ENCODE measurements at places on chromosomes 5 and 9.

- DNase-seq = no peak
Observed at GRCh38 chr5:90994796-90995195, 388.3 kb downstream of the ARRDC3 start.

DNA sequence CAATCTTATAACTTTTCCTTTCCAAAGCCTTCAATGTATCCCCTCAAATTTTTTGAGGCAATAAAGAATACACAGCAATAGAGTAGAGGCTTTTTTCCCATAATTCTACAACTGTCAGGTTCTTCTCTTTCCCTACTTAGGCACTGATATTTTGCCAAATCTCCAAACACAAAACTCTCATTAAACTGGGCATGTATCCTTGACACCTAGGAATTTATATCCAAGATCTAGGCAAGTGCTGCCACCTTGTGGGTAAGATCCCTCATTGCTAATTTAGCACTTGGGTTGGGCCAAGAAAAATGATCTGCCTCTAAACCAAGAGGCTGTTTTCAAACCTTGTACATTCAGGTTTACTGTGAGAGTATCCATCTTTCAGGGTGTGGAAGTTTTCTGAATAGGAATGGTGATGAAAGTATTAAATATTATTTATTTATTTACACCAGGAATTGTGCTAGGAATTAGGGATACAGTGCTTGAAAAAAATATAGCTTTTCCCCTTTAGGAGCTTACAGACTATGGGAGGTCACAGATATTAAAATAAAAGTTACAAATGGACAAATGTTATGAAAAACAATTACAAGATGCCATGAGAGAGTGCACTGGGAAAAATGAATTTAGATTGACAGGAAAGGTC lies 17.6 kb downstream of the TSTD2 start:
- DNase-seq = peak; percentile 77

DNA sequence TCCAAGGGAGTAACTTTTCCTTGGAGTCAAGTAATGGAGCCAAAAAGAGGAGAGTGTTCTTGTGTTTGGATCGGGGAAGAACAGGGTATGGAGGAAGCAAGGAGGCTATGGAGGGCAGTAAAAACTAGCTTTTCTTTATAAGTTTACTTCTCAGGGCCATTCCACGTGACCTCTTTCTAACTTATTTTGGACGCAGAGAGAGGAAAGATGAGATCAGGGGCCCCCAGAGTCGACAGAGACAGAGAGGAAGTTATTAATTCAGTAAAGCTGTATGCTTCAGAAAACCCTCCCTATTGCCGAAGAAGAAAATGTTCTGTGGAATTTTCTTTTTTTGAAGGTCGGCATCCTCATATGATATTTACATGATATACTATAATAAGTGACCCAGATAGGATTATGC lies 233.8 kb upstream of the MPDZ start:
- DNase-seq = no peak

- no peak for DNase-seq
Observed at GRCh38 chr9:1938135-1938534, 77.0 kb upstream of the SMARCA2 start.

GRCh38 chr5:120043431-120043830 lies 414.1 kb downstream of the FAM170A start:
- DNase-seq = no peak

- no peak for DNase-seq
Observed at GRCh38 chr9:72589667-72590521, 68.5 kb downstream of the TMC1 start.

GRCh38 chr9:126682928-126683697 lies 69.4 kb downstream of the LMX1B start:
- DNase-seq = no peak

DNA sequence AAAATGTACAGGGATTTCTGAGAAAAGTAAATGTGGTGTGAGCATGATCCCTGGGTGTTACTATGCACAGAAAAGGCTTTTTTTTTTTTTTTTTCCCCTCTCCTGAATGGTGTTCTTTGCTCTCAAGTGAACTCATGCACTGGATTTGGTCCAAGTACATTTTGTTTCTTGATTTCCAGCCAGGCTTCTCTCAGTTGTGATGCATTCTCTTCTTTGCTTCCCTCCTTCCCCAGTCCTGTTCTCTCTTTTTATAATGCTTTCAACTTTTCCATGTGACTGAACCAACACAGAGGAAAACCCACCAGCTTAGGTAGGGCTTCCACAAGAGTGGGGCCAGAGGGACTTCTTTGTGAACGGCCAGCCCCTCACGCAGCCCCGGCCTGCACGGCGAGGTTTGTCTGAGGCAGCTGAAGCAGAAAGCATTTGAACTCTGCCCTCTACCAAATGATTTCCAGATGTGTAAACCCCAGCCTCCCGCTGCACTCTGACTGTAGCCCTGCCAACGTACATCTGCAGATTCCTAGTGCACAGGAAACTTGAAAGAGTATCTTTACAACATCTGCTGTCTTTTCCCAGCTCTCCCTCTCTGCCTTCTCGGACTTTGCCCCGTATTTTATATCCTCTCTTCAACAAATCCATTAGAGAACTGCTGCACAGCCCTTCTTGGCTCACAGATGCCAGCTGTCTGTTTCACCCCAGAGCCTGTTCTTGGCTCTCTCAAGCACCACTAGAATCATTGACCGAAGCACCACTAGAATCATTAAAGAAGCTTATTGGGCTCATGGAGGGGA lies 71.8 kb upstream of the CD180 start:
- DNase-seq = no peak

DNA sequence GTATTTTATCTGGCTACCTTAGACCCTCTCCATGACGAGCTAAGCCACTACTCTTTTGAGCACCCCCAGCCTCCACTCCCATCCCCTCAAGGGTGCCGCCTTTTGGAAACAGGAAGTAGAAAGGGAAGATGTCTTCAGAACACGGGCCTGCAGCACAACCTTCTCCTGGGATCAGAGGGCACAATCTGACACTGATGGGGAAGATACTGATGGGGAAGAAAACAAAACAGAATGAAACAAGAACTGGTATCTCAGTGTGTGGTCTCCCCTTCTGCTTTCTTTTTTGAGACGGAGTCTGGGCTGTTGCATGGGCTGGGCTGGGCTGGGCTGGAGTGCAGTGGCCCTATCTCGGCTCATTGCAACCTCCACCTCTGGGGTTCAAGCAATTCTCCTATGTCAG lies 539.7 kb upstream of the DAP start:
- DNase-seq = no peak

DNA sequence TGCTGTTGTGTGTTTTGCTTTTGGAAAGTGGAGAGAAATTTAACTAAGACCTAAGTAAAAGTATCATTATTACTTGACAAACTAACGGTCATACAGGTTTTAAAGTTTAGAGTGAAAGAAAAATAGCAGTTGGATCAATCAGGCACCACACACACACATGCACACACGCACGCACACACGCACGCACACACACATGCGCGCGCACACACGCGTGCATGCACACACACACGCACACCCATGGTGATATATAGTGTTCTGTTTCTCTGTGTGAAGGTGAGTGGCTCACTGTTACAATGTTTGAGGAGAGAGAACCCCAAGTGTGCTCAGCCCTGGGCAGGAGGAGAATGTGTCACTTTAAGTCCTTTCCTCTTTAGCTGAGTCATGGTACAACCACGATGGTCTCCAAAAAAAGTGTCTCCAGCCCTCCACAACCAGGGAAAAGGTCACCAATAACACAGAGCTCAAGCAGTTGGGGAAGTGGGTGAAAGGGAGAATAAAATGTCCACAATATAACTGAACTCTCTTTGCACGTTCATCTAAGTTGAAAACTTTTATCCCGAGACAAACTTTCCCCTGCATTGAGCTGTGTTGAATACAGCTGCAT lies 3.2 kb downstream of the ZNF366 start:
- DNase-seq = no peak

DNA sequence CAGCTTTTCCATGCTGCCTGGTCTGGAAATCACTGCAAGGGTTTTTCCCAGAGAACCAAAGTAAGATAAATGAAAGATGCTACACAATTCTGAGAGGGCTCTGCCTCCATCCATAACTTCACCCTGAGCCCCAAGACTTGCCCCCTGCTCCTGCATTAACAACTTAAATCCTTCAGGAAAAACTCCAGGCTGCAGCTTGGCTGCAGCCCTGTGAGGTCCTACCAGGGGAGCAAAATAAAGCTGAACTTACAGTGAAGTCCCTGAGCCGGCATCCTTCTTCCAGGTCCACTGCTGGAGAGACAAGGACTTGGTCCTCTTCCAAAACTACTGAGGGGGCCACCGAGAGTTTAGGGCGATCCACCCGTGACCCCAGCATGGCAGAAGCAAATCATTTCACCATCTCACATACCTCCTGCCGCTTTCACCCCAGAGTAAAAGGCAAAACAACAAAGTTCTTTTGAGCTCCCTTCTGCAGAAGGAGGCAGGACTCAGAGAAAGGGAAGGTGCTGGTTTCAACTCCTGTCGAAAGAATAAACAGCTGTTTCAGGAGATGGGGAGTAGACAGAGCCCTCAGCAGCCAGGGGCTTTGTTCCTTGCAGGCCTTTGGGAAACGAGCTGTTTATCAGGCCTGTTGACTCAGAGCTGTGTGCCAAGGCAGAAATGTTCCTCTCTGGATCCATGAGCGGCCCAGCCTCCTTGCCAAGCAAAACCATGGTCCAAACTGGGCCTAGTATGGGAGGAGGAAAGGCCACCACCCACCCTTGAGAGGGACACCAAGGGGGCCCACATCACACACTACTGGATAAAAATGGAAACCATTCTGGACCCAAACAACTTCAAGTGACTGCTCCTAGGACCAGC lies 20.6 kb downstream of the GGTA1 start:
- no peak for DNase-seq

- DNase-seq = no peak
Observed at GRCh38 chr5:1392801-1393565, 48.1 kb upstream of the CLPTM1L start.

DNA sequence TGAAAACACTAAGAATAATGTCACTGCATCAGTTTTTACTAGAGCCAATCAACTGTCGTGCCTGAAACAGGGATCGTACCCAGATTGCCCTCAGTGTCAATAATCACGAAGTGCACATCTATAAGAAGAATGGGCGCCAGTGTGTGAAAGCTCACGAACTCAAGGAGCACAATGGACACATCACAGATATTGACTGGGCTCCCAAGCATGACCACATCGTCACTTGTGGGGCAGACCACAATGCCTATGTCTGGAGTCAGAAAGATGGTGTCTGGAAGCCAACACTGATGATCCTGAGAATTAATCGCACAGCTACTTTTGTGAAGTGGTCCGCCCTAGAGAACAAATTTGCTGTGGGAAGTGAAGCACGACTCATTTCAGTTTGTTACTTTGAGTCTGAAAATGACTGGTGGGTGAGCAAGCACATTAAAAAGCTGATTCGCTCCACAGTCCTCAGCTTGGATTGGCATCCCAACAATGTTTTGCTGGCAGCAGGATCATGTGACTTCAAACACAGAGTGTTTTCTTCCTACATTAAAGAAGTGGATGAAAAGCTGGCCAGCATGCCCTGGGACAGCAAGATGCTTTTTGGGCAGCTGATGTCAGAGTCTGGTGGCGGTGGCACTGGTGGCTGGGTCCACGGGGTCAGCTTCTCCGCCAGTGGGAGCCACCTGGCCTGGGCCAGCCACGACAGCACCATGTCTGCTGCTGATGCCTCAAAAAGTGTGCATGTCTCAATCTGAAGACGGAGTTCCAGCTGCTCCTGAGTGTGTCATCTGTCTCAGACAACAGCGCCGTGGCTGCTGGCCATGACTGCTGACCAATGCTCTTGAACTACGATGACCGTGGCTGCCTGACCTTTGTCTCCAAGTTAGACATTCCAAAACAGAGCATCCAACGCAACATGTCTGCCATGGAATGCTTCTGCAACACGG lies 32.2 kb downstream of the NSA2 start:
- no peak for DNase-seq

GRCh38 chr9:37026931-37027581 lies 7.0 kb downstream of the PAX5 start:
- DNase-seq = peak; percentile 54

GRCh38 chr5:157930710-157931109 lies 71.8 kb upstream of the CLINT1 start:
- DNase-seq = no peak

DNA sequence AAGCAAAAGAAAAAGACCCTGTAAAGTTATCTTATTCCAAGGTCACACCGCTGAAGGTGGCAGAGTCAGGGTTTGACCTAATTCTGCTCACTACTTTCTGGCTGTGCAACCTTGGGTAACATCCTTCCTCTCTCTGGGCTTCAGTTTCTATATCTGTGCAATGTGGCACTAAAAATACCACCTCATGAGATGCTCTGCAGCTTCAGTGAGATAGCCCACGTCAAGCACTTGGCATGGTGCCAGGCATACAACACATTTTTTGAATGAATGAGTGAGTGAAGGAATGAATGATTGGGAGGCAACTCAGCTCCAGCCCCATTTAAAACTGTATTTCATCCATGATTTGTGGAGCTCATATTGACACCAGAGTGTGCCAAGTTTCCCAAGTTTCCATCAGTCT lies 62.3 kb downstream of the FOXI1 start:
- no peak for DNase-seq

All from NAMALWA (cell line).